Stimulated activated CD8-positive, alpha-beta memory T cell treated with anti-CD3 and anti-CD28 coated beads, Interleukin-4, amount 100 ng/mL, for 1 hour (primary cell): ENCODE measurements at places on chromosomes 7 and 10.

DNA sequence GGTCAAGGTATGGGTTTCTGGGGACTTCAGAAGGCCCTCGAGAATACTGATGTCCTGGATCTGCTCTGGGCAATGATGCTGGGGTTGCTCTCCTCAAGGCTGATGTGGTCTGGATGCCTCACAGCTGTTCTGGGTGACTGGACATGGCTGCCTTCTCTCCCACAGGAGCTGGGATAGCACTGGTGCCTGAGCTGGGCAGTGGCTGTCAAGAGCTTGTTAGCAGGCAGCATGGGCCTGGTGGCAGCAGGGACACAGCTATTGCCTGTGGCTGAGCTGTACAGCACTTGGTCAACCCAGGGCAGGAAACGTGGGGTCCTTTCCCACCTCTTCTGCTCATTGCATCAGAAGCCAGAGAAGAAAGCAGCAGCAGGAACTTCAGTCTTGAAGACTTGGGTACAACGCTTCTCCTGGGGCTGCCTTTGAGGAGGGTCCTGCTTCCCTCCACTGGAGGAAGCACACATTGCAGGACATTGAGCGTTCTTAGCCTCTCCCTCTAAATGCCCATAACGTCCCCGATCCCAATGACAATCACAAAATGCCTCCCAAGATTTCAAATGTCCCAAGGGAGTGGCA lies 13.0 kb downstream of the ADCYAP1R1 start:
- no peak for DNase-seq

DNA sequence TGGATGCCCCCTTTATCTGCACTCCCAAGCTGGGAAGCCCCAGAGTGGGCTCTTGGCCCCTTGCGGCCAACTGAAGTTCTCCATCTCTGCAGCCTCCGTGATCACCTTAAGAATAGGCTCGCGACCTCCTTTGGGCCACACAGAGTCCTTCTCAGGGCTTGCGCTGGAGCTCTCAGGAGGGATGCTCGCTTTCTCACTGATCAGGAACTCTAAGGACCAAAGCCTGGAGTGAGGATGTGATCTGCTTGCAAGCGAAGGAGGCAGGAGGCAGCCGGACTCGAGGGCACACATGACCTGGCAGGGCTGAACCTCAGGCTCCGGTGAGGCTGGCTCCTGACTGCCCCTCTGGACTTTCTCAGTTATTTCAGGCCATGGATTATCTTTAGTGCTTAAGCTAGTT lies 192.1 kb upstream of the MKI67 start:
- DNase-seq = no peak

GRCh38 chr10:54985732-54986131 lies 184.7 kb upstream of the PCDH15 start:
- no peak for DNase-seq

DNA sequence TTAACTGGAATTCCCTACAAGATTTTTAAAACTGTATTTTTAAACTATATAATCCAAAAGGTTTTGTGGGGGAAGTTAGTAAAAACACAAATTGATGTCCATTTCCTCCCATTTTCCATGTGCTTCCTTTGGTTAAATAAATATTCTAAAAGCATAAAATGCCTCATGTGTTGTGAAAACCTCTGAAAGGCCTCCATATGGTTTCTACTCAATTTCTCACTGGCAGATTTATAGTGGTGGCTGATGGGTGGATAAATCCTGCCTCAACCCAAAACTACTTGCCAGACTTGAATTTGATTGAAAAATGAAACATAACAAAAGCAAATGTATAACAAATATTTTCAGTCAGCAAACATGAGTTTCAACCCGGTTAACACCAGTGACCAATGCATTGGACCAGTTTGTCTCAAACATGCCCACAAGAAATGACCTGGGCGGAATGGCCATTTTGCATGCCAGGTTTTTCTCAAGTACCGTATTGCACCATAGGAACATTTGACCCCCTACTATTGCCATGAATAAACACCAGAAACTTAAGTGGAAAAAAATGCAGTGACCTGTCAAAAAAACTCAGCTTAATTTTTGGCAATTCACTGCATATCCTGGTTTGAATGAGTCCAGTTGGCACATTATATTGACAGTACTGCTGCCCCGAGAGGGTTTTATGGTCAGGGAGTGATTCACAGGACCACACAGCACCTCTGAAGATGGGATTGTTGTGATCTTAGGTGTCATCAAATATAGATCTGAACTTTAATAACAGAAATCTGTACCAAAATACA lies 454.6 kb upstream of the ANKRD30A start:
- no peak for DNase-seq

DNA sequence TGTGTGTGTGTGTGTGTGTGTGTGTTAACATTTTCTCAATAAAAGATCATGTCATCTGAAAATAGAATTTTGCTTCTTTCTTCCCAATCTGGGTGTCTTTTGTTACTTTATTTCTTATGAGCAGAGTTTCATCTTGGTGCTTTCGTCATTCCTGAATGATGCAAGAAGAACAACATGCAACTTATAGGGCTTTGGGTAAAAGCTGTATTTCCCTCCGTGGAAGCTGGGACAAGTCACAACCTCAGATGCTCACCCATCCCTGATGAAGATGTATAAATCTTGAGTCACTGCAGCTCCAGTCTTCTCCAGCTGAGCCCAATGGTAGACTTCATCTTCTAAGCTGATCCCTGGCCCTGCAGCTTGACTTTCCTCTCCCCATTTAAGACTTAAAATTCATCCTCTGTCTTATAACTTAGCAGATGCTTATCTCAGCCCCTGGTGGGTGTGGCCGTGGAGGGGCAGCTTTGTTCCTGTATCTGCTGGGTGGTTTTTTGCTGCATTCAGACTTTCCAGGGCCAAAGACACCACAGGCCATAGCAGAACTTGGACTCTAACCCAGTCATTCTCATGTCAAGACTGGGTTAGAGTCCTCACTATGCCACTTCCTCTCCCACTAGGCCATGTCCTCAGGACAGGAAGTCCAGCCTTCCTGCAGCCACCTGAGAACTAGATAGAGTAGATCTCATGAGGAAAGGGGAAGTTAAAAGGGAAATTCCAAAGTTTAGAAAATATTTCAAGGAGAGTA lies 356.4 kb downstream of the TNS3 start:
- DNase-seq = no peak

- no peak for DNase-seq
These were observed 48.3 kb upstream of the ZMIZ2 start for GRCh38 chr7:44700322-44700721.

DNA sequence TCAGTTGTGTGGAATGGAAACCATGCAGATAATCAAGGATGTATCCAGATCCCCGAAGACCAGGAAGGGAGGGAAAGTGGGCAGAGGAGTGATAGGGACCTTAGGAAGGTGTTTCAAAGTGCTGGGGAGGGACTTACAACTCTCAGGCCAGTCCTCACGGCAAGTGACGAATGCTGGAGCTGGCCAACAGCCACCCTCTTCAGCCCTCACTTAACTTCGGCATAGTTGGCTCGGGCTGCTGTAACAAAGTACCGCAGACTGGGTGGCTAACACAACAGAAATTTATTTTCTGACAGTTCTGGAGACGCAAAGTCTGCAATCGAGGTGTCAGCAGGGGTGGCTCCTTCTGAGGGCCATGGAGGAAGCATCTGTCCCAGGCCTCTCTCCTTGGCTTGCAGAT lies 265.9 kb upstream of the YAE1 start:
- no peak for DNase-seq

DNA sequence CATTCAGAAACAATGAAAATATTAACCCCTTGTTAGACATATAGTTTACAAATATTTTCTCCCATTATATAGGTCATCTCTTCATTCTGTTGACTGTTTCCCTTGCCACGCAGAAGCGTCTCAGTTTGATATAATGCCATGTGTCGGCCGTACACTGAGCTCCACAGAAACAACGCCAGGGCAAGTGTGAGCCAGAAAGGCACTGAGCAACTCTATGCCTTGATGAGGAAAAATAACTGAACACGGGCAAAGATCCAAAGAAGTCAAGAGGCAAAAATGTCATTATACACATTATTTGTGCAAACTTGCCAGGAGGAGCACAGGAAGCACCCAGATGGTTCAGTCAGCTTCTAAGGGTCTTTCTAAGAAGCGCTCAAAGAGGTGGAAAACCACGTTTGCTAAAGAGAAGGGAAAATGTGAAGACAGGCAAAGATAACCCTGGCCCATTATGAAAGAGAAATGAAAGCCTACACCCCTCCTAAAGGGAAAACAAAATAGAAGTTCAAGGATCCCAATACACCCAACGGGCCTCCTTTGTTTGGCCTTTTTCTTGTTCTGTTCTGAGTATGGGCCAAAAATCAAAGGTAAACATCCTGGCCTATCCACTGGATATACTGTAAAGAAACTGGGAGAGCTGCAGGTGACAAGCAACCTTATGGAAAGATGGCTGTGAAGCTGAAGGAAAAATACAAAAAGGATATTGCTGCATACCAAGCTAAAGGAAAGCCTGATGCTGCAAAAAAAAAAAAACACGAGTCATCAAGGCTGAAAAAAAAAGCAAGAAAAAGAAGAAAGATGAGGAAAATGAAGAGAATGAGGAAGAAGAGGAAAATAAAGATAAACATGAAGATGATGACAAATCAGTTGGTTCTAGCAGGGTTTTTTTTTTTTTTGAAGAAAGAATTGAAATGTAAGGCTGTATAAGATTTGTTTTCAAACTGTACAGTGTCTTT lies 15.5 kb downstream of the ARHGAP12 start:
- no peak for DNase-seq
